Endothelial cell of umbilical vein (primary cell): ENCODE measurements at places on chromosomes 2 and 18.

- no peak overlapping the region for H3K27ac ChIP-seq
- no peak overlapping the region for H3K4me3 ChIP-seq
- DNase-seq = no peak
- H3K4me1 ChIP-seq = no peaks in the 10 kb centered on the region
- H3K36me3 ChIP-seq = no peaks in the 10 kb centered on the region
These were observed 109.7 kb upstream of the GLI2 start for GRCh38 chr2:120625865-120626560.

DNA sequence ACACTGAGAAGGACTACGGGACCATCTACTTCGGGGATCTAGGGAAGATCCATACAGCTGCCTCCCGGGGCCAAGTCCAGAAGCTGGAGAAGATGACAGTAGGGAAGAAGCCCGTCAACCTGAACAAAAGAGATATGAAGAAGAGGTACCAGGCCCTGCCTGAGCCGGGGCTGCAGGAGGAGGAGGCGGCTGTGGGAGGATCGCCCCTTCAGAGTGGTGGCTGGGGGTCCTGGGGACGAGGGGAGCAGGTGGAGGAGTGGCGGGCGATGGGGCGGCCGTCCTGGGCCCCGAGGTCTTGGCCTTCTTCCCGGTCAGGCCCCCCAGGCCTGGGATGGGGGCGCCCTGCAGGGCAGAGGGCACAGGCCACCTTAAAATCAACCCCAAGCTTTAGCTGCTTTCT lies 524 bp downstream of the ANKRD30B start:
- no peaks in the 10 kb centered on the region for H3K4me1 ChIP-seq
- H3K4me3 ChIP-seq = no peak overlapping the region
- no peak overlapping the region for H3K27ac ChIP-seq
- no peaks in the 10 kb centered on the region for H3K36me3 ChIP-seq

DNA sequence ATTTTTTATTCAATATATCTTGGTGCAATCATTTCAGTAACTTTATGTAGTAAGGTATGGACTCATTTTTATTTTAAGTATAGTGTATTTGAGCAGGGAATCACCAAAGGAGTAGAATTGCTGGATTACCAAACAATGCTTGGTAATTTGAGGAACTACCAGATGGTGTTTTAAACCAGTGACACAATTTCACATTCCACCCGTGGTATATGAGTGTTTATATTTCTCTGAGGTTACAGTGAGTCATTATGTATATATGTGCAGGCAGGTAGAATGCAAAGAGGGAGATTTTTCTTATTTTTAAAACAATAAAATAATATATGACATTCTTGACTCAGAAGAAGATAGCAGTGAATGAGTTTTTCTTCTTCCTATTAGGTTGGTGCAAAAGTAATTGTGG lies 596.9 kb downstream of the DCC start:
- H3K36me3 ChIP-seq = no peaks in the 10 kb centered on the region
- no peak for DNase-seq
- no peaks in the 10 kb centered on the region for H3K4me1 ChIP-seq
- H3K27me3 ChIP-seq = no peaks in the 10 kb centered on the region
- H3K4me3 ChIP-seq = no peak overlapping the region

- no peak overlapping the region for H3K4me3 ChIP-seq
- no peak overlapping the region for H3K27ac ChIP-seq
- H3K4me1 ChIP-seq = peaks cover under 1% of the 10 kb centered on the region
- DNase-seq = no peak
- no peaks in the 10 kb centered on the region for H3K36me3 ChIP-seq
These were observed 52.3 kb downstream of the DIS3L2 start for GRCh38 chr2:232013701-232014353.

GRCh38 chr2:128692895-128693742 lies 374.5 kb upstream of the HS6ST1 start:
- no peak overlapping the region for H3K4me3 ChIP-seq
- DNase-seq = no peak
- H3K4me1 ChIP-seq = no peaks in the 10 kb centered on the region
- no peak overlapping the region for H3K27ac ChIP-seq

- no peaks in the 10 kb centered on the region for H3K36me3 ChIP-seq
- no peaks in the 10 kb centered on the region for H3K27me3 ChIP-seq
- peaks cover 2% of the 10 kb centered on the region for H3K4me1 ChIP-seq
- no peak overlapping the region for H3K27ac ChIP-seq
- DNase-seq = no peak
- H3K4me3 ChIP-seq = no peak overlapping the region
These were observed 137.5 kb upstream of the RNF152 start for GRCh38 chr18:62030091-62030985.

- H3K27me3 ChIP-seq = no peaks in the 10 kb centered on the region
- no peak overlapping the region for H3K4me3 ChIP-seq
These were observed 125.9 kb upstream of the CTDP1 start for GRCh38 chr18:79553696-79554095.

DNA sequence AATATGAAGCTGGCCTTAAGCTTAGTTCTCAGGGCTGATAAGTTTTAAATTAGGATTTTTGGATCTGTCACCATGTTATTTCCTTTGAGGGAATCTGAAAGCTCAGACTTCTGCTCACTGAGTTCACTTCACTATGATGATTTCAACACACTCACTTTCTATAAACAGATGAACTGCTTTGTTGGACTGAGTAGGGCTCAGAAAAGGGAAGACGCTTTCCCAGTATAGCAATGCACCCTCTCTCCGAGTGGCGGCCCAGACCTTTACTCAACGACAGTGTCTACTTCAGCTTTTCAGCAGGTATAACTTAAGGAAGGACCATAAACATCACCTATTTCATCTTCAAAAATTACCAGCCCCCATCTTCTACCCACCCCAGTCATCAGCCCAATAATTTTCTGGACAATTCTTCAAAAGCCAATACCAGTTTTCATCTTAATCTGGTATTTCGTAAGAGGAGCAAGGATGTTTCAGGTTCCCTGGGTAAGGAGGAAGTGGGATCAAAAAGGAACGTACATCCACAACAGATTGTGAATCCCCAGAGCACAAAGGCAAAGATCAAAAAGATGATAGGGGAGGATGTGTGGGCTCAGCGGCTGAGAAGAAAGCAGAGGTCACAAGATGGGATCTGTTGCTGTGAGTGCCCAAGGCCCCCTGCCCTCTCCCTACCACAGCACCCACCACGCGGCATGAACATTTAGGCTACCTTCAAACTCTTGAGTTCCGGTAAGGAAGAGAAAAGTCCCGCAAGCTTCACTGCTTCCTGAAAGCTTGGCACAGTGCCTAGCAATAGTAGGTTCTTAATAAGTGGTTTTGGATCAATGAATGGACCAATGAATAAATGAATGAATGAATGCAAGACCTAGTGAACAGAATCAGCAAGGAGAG lies 41.9 kb downstream of the LPIN2 start:
- no peak overlapping the region for H3K4me3 ChIP-seq
- H3K4me1 ChIP-seq = peaks cover 6% of the 10 kb centered on the region
- no peaks in the 10 kb centered on the region for H3K36me3 ChIP-seq
- no peak overlapping the region for H3K27ac ChIP-seq

DNA sequence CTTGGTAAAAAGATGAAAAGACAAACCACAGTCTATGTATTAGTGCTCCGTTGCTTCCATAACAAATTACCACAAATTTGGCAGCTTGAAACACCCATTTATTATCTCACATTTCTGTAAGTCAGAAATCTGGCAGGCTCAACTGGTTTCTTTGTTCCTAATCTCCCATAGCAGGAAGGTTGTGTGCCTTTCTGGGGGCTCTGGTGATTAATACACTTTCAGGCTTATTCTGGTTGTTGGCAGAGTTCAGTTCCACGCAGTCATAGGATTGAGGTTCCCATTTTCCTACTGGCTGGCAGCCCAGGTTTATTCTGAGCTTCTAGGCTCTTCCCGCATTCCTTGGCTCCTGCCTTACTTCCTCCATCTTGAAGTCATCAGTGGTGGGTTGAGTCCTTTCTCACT lies 189.3 kb downstream of the ANAPC1 start:
- no peak overlapping the region for H3K4me3 ChIP-seq

- no peak overlapping the region for H3K27ac ChIP-seq
- no peak for DNase-seq
- no peaks in the 10 kb centered on the region for H3K36me3 ChIP-seq
- no peaks in the 10 kb centered on the region for H3K4me1 ChIP-seq
These were observed 168.2 kb downstream of the KCNS3 start for GRCh38 chr2:18046558-18047212.

GRCh38 chr18:37694516-37694915 lies 128.9 kb upstream of the CELF4 start:
- no peaks in the 10 kb centered on the region for H3K36me3 ChIP-seq
- H3K27ac ChIP-seq = no peak overlapping the region
- no peaks in the 10 kb centered on the region for H3K27me3 ChIP-seq
- DNase-seq = no peak
- no peaks in the 10 kb centered on the region for H3K4me1 ChIP-seq
- H3K4me3 ChIP-seq = no peak overlapping the region

DNA sequence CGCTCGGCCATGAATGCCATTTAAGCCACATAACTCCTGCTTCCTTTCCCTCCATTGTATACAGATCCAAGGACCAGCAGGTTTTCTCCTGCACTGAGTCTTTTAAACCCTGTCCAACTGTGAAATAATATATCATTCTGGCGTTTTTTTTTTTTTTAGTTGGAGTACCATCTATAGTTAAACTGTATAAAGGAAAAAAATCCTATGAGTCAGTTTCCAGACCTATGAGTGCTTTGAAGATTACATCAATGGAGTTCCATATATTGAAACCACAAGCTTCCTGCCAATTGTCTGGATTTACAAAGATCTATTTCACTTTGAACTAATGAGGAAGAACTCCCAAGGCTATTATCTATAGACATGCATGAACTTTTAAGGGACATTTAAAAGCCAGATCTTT lies 2.4 kb upstream of the MALT1 start:
- peak; percentile 35 for DNase-seq
- H3K4me1 ChIP-seq = peaks cover 25% of the 10 kb centered on the region
- no peak overlapping the region for H3K27ac ChIP-seq
- no peak overlapping the region for H3K4me3 ChIP-seq
- no peaks in the 10 kb centered on the region for H3K36me3 ChIP-seq

- H3K4me1 ChIP-seq = no peaks in the 10 kb centered on the region
- no peak overlapping the region for H3K4me3 ChIP-seq
- H3K27ac ChIP-seq = no peak overlapping the region
- no peak for DNase-seq
These were observed 230.2 kb downstream of the ATAD2B start for GRCh38 chr2:23696752-23697045.

DNA sequence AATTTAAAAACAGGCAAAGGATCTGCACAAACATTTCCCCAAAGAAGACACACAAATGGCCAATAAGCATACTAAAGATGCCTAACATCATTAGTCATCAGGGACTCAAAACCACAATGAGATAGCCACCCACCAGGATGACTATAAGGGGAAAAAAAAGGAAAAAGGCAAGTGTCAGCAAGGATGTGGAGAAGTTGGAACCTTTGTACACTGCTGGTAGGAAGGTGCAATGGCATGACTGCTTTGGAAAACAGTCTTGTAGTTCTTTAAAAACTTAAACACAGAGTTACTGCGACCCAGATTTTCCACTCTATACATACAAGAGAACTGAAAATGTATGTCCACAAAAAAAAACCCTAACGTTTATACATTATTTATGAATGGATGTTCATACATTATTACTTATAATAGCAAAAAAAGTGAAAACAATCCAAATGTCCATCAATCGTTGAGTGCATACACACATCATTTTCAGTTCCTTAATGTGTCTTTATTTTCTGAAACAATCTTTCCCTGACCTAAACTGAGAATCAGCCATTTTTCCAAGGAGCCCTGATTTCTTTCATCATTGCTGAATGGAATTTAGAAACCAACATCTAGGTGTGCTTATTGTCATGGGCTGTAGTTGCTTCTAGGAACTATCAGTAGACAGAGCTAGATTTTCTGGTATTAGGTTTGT lies 64.7 kb upstream of the TLK1 start:
- H3K27me3 ChIP-seq = no peaks in the 10 kb centered on the region
- peaks cover 8% of the 10 kb centered on the region for H3K4me1 ChIP-seq
- DNase-seq = peak; percentile 37
- H3K4me3 ChIP-seq = no peak overlapping the region
- no peak overlapping the region for H3K27ac ChIP-seq

- peaks cover 4% of the 10 kb centered on the region for H3K27me3 ChIP-seq
- H3K27ac ChIP-seq = no peak overlapping the region
These were observed 721.1 kb downstream of the DPP10 start for GRCh38 chr2:115163572-115163971.

DNA sequence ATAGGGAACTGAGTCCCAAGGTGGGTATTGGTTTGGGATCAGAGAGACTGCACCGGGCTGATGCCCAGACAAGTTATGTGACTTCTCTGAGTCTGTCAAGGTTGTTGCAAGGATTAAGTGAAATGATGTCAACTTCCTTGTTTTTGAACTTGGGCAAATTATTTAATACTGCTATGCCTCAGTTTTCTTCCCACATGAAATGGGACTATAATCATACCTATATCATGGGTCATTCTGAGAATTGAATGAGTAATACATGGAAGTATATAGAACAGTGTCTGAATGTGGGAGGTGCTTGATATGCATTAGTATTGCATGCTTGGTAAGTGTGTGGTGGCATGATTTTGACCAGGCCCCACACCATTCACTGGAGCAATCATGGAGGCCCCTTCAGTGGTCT lies 99.0 kb downstream of the PRKCE start:
- no peak overlapping the region for H3K4me3 ChIP-seq
- no peaks in the 10 kb centered on the region for H3K27me3 ChIP-seq
- no peaks in the 10 kb centered on the region for H3K4me1 ChIP-seq
- H3K36me3 ChIP-seq = no peaks in the 10 kb centered on the region
- DNase-seq = no peak

GRCh38 chr2:99183025-99183424 lies 2.0 kb downstream of the MRPL30 start:
- no peak overlapping the region for H3K27ac ChIP-seq
- DNase-seq = no peak
- peaks cover 2% of the 10 kb centered on the region for H3K36me3 ChIP-seq

DNA sequence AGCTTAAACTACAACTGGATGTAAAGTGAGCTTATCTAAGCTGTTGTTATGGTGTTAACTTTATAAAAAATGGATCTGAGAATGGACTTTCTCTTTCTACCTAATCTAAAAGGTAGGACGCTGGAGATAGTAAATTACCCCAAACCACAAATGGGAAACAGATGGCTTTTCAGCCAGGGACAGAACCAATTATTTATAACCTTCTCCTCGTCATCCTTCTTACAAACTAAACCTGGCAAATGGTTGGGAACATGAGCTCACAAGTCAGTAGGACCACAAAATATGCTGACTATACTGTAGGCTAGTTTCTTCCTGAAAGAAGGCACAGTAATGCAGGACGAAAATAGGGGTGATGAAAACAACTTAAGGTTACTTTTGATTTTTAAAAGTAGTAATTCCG lies 32.7 kb upstream of the ZDBF2 start:
- H3K4me1 ChIP-seq = no peaks in the 10 kb centered on the region
- H3K36me3 ChIP-seq = no peaks in the 10 kb centered on the region
- DNase-seq = no peak
- no peaks in the 10 kb centered on the region for H3K27me3 ChIP-seq

DNA sequence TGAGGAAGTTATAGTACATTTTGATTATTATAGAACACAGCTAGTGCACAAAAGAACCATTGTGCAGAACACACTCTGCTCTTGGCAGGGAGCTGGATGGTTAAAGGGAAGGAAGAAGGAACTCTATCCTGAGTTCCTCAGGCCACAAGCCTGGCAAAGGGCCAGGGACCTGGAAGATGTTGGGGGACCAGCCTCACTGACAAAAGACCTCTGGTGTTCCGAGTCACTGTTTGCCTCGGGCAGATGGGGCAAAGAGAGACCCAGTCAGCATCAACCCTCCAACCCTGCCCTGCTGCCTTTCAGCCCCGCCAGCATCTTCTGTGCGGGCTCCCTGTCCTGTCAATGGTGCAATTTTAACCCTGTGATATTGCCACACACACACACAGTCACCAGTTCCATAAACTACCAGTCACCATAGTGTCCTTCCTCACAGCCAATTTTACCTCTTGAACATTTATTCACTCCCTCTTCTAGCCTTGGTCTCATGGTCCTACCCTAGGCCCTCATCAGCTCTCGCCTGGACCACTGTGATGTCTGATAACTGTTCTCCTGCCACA lies 21.9 kb downstream of the NEMP2 start:
- H3K27me3 ChIP-seq = no peaks in the 10 kb centered on the region
- no peaks in the 10 kb centered on the region for H3K4me1 ChIP-seq
- H3K27ac ChIP-seq = no peak overlapping the region
